ENCODE measurements at places on chromosomes 12 and 14.

- no peak for DNase-seq
These were observed 32.7 kb downstream of the SLC25A21 start for GRCh38 chr14:37139710-37140109.

DNA sequence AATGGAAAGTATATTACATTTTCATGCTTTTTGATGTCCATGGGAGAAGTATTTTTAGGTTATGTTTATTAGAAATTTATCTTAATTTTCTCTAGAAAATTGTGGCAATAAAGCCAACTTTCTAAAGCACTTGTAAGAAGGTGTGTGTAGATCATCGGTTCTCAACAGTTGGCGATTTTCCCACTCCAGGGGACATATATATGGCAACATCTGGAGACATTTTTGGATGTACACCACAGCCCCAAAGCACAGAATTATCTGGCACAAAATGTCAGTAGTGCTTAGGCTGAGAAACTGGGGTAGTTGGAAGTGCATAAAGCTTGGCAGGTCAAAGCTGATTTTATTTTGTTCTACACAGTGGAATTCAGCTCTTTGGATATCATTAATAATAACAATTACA, 86.9 kb downstream of the FLRT2 start:
- DNase-seq = no peak

DNA sequence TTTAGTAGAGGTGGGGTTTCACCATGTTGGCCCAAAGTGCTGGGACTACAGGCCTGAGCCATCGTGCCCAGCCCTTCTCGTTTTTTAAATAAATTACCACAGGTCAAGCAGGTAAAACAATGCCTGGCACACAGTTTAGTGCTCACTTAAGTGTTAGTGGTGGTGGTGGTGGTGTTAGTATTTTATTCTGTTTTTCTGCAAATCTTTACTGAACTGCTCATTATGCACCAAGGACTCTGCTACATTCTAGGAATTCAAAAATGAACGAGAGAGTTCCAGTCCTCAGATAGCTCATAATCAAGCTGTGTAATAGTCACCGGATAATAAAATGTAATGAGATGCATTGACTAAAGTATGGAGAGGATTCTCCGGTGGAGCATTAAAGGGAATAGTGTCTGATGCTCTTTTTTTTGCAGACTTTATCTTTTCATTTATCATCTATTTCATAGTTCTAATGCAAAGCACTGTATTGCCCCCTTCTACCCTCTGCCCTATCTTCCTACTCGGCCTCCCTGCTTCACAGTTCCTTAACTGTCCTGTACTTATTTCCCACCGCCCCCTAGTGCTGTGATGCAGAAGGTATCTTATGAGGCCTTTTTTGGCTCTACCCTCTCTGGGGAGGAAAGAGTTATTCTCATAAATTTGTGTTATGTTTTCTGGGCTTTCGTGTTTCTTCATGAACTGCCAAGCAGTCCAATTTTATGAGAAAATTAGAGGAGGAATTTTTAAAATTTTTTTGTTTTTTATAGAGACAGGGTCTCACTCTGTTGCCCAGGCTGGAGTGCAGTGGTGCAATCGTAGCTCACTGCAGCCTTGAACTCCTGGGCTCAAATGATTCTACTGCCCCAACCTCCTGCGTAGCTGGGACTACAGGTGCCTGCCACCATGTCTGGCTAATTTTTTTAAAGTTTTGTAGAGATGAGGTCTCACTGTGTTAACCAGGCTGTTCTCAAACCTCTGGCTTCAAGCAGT, 1.0 kb downstream of the ITFG2 start:
- DNase-seq = peak; percentile 41

DNA sequence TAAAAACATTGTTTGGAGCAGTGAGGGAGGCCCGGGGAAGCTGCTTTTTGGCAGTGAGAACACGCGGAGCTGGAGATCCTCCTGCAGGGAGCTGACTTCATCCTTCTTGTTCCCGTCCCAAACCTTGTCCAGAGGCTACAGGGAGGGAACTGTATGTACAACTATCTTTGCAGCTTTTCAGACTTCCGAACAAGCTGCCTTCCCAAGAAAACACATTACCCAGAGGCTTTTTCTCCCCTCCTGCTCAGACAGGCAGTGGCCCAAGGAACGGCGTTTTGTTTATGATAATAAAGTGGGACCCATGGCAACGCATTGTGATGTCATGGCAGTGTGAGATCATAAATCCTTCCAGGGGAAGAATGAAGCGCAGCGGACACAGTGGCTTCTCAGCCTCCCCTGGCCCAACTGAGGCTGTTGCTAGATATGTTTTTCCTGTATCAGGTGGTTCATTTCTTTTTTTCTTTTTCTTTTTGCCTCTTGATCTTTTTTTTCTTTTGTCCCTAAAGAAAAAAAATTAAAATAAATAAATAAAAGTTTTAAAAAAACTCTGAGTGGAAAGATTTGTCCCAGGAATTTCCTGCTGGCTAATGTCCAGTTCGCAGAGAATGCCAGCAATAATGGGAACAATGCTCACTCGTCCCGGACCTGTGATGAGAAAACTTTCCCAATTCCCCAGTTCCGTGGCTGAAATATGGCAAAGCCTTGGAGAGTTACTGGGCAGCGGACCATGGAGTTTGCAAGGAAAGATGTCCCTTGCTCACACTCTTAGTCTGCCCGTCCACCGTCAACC, 103.4 kb upstream of the MAP1LC3B2 start:
- no peak for DNase-seq

DNA sequence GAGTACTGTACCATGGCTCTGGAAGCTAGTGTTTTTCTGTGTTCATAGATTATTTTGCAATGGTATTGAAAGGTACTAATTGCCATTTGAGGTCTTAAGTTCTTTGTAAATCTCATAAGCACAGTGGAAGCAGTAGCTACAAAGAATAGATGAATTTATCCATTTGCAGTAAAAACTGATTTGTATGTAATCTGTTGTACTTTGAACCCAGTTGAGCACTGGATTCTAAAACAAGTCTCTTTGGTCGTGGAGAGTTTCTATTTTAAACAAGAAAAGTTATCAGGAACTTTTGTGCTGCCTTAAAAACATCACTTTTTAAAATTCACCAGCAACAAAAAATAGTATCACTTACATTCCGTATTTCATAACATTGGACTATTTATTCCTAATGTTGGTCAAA, 4.1 kb downstream of the RAP1B start:
- DNase-seq = no peak

DNA sequence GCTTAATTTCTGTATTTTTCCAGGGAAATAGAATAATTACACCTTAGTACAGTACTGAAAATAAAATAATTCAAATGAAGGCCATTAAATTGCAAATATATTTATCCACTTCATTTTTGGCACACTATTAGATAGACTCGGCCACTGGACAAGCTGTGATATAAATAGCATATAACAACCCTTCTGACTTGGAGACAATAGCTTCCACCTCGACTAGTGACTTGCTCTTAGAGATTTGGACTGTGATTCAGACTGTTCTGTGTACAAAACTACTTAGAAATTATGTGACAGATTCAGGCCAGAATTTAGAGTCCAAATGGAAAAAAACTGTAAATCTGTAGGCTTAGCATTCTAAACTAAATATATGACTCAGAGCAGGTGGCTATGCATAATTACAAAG, 949.9 kb downstream of the LRFN5 start:
- no peak for DNase-seq

GRCh38 chr12:88227263-88227662, 85.2 kb downstream of the TMTC3 start:
- DNase-seq = no peak

GRCh38 chr12:119681728-119682638, 14.1 kb downstream of the PRKAB1 start:
- no peak for DNase-seq

DNA sequence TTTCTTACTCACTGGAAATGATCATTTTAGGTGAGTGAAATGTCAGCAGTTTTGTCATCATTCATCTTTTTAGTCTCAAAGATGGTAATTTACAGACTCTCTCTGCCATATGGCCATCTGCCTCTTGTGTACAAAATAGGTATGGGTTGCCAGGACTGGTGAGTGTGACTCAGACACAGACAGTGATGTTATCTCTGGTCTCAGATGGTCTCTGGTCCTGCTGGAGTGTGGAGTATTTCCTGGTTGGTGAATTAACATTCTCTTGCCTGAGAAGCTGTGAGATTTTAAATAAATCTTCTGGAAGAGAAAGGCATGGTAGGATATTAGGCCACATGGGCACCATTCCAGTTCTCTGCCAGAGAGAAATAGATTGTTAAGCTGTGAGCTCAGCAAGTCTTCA, 207.0 kb downstream of the ATP23 start:
- no peak for DNase-seq

DNA sequence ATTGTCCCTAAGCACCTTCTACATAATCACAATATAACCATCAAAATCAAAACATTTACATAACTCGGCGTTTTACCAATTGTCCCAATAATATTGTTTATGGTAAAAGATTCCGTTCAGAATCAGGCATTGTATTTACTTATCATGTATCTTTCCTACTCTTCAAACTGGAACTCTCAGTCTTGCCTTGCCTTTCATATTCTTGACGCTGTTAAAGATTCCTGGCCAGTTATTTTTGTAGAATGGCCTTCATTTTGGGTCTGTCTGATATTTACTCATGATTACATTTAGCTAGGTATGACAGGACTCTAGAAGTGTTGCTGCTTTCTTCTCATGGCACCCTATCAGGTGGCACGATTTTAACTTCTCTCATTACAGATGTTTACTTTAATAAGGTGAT, 850 bp upstream of the HEATR5A start:
- DNase-seq = no peak

DNA sequence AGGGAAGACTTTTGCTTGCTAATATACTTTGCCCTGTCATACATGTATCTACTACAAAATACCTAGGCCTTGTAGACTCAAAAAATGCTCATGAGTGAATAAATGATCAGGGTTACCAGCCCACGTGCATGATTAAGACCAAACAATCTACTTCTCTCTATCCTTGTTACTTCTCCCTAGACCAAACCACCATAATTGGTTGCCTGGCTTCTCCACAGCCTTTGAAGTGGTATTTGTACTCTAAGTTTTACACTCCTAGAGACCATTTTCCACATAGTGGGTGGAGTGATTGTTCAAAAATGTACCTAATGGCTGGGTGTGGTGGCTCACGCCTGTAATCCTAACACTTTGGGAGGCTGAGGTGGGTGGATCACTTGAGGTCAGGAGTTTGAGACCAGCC, 14.1 kb upstream of the RPS6KL1 start:
- no peak for DNase-seq

DNA sequence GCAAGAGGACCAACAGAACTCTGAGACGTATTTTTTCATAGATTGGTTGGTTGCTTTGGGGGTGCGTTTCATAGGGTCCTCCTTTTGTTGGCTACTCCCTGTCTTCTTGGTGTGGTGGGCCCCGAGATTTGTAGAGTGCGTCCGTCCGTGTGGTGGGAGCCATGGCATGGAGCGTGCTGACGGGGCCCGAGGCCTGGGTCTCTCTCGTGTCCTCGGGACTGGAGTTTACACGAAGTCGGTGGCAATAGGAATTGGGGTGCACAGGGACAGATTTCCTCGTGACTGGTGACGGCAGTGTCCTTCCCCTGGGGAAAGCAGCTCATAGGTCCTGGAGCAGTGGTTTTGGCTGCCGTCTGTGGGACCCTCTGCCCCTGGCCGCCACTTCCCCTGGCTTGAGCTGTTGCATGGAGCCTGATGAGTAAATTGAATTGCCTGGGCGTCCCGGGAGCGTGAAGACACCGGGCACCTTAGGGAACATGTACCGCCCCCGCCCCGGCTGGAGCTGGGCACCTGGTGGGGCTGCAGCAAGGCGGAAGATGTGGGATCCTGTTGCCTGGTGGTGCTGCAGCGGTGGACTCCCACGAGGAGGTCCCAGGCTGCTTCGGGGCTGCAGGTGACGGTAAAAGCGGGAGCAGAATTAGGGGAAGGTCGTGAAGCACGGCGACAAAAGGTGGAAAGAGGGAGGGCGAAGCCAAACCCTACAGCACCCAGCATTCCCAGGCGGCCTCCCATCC, 153.7 kb upstream of the ALG10B start:
- no peak for DNase-seq

GRCh38 chr12:32000373-32001005, 41.3 kb downstream of the RESF1 start:
- no peak for DNase-seq

DNA sequence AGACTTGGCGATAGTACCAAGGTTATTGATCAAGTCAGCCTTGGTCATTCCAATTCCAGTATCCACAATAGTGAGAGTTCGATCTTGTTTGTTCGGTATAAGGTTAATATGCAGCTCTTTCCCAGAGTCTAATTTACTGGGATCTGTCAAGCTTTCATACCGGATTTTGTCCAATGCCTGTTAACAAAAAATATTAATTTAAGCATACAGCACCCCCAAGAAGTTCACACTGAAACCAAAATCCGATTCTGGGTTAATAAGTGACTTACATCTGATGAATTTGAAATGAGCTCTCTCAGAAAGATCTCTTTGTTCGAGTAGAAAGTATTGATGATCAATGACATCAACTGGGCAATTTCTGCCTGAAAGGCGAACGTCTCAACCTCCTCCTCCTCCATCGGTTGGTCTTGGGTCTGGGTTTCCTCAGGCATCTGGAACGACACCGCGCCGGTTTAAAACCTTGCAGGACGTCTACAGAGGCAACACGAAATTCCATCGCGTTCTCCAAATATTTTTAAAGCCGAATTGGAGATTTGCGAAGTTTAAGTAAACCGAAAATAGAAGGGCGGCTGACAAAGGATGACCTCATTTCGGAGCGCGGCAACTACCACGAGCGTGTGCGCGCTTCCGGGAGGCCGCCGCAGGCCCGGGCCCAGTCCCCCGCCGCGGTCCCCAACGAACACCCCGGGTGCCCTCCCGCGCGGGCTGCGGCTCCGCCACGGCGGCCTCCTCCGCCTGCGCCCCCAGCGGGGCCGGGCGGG, 716 bp downstream of the HSP90AA1 start:
- peak; percentile 55 for DNase-seq

GRCh38 chr12:127885954-127886750, 380.8 kb upstream of the TMEM132C start:
- no peak for DNase-seq

- no peak for DNase-seq
These were observed 263.4 kb upstream of the PLEKHG7 start for GRCh38 chr12:92439420-92439805.

- no peak for DNase-seq
These were observed 87.2 kb downstream of the CHGA start for GRCh38 chr14:93010130-93010499.

DNA sequence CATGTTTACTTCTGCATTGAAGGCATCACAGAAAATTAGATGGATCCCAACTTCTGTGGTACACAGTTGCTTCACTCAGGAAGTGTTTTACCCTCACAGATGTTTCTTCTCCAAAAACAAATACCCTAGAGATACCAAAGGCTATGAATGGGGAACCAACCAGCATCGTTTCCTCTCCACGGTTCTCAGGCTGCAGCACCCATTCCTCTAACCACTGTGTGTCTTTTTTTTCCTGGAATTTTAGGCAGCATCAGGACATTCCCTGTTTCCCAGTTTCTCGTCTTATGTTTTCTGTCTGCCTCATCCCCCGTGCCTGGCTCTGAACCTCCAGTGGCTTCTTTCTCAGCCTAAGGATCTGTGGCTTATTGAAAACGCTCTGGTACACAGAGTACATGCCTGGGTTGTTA, 72.0 kb upstream of the TBX5 start:
- DNase-seq = no peak

GRCh38 chr12:92695056-92695455, 7.7 kb upstream of the PLEKHG7 start:
- no peak for DNase-seq

Data from stimulated activated CD4-positive, alpha-beta T cell treated with anti-CD3 and anti-CD28 coated beads, Interleukin-12 subunit alpha, Interleukin-12 subunit beta, amount 100 ng/mL, for 4 hours (primary cell).